ENCODE measurements at places on chromosomes 5 and 9.

DNA sequence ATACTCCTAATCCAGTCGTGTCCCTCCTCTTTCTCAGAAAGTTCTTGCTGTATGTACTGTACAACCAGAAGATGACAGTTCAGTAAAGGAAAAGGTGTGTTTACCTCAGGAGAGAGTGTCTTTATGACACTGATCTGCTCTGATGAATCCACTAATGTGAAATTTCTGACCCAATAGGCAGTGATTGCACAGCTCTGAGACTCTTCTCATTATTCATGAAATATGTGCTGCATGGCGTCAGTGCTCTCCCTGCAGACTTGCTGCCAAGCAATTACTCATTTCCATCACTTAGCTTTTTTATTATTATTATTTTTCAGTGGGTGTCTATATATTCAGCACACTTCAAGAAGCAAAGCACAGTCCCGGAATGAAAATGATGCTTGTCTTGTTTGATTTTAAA is 389.0 kb downstream of the RASEF start:
- DNase-seq = no peak

- DNase-seq = peak; percentile 18
Measured at GRCh38 chr5:106481374-106481773, 1189.4 kb downstream of the EFNA5 start.

GRCh38 chr9:133946840-133947486 is 45.2 kb downstream of the VAV2 start:
- DNase-seq = no peak

- DNase-seq = peak; percentile 45
Measured at GRCh38 chr5:431001-431710, 11.8 kb upstream of the EXOC3 start.

GRCh38 chr9:76637416-76637815 is 126.8 kb upstream of the PCA3 start:
- DNase-seq = no peak

DNA sequence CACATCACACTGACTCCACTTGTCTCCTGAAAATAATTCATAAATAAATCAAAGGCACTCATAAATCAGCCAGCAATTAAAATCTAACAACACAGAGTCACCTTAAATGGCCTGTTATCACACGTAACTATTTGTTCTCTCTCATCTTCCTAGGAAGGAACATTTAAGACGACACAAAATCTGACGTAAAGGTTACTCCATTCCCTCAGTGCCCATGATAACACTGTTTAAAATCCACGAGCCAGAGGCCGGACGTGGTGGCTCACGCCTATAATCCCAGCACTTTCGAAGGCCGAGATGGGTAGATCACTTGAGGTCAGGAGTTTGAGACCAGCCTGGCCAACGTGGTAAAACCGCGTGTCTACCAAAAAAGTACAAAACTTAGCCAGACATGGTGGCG is 56.4 kb downstream of the MYO10 start:
- no peak for DNase-seq

- DNase-seq = no peak
Measured at GRCh38 chr9:73121375-73121935, 30.2 kb upstream of the ANXA1 start.

GRCh38 chr5:52825826-52826225 is 38.1 kb downstream of the ITGA1 start:
- no peak for DNase-seq

GRCh38 chr9:33166231-33167083 is 679 bp downstream of the B4GALT1 start:
- no peak for DNase-seq

DNA sequence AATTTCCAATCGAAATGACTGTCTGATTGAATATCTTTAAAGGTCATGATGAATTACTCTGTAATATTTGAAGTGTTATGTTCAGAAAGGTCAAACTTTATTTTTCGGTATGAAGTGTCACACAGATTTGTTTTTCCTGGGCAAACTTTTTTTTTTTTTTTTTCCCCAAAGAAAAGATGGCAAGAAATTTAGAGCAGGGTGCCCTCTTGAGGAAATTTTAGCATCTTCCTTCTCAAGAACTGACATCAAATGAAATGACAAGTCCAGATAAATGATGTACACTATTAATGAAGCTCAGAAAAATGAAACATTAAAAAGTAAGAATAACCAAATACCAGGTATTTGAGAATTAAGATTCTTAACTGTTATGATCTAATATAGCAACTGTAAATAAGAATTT is 123.6 kb downstream of the INVS start:
- DNase-seq = peak; percentile 56

DNA sequence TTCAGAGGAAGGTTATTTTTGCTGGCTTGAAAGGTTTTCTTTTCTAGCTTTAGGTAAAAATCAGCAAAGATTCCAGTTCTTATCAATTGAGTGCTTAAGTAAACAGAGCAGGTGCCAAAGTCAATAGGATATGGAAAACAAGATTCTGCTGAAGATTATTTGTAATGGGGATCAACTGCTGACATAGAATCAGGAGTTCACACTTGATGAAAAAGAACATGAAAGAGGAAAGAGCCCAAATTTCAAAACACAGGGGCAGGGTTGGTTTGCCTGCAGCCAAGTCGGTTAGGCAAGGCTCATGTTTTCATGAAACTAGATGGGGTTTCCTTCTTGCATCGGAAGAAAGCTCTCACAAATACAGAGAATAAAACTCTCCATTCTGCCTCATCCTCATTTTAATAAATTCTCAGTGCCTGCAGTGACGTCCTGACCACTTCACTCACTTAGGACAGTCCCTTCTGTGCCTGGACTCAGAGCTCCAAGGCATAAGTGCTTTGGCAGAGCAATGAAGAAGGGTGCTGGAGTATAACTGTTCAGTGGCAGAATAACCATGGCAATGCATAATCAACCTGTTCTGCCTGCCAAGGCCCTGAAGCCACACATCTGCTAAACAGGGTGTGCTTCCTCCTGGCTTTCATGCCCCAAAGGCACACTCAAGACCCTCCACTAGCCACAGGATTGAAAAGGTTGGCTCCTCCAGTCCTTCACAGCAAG is 179.6 kb downstream of the GNAQ start:
- no peak for DNase-seq

GRCh38 chr5:125485771-125486170 is 739.3 kb upstream of the ZNF608 start:
- no peak for DNase-seq

- DNase-seq = no peak
Measured at GRCh38 chr5:26868504-26868903, 169.9 kb downstream of the CDH9 start.

GRCh38 chr9:93826905-93827544 is 128.1 kb downstream of the BARX1 start:
- no peak for DNase-seq

DNA sequence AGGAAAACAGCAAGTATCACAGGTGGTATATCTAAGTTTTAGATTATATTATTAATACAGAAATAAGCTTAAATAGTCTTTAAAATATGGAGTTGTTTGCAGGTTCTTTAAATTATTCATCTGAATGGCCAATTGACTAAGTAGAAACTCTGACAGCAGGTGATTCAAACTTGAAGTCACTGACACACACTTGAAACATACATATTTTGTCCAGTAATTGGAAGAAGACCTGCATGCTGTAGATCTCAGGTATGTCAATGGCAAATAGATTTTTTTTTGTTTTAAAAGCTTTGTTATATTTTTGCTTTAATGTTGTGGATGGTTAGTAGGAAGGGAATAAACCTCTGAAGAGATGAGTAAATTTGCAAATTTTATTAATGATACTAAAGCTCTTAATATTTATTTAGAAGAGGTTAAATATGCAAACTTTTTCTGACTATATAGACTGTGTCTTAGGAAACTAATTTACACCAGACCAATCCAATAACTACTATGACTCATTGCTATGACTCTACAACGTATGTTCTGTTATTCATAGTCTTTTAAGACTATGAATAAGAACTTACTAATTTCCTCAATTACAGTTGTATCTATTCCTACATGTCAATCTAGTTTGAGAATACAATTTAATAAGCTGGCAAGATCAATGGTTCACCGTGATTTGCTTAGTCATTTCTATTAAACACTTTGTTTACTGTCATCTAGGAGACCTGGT is 53.9 kb upstream of the RORB start:
- peak; percentile 2 for DNase-seq

DNA sequence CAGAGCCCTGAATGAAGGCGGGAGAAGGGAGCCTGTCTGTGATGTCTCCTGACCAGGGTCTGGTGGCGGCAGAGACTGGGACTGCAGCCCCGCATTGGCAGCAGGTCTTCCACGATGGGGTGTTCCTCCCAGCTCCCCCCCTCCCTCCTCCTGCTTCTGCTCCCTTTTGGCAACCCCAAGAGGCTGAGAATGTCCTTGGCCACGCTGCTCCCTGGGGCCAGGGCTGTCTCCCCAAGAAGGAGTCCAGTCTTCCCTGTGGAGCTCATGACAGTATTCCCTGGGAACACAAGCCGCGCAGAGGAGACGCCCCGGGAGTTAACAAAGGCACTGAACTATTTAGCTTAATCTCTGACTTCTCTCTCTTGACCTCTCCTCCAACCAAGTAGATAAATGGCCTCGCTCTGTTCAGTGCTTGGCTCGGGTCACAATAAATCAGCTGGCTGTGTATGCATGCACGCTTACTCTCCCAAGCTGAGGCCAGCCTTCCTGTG is 84.0 kb upstream of the NEURL1B start:
- DNase-seq = no peak

DNA sequence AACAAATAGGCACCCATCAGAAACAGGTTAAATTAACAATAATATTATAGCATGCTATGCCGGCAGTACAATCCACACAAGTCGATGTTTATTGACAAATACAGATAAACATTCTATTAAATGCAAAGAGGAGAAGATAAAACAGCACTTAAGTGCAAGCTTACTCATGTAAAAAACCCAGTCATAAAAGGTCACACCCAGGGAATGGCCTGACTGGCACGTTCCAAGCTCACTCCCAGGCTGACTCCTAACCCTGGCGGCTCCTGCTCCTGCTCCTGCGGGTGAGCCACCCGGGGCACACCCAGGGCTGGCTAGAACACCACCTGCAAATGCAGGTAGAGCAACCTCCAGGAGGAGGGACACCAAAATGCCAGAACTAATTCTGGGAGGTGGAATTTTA is 66.9 kb downstream of the SEMA4D start:
- no peak for DNase-seq

DNA sequence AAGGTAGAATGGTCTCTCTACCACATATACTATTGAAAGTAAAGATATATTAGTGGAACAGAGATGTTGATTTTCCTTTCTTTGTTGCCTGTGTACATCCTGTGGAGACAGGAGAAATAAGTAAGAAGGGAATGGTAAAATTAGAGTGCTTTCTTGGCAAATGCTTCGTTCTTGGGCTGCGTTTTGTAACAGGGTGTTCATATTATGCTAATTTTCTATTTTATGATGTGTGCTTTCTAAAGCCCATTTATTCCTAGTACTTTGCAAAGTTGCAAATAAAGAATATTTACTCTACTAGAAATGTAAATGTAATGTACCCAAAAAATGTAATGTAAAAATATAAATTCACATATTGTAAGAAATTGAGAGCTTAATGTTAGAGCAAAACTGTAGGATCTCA is 40.5 kb upstream of the RIOK2 start:
- DNase-seq = no peak

DNA sequence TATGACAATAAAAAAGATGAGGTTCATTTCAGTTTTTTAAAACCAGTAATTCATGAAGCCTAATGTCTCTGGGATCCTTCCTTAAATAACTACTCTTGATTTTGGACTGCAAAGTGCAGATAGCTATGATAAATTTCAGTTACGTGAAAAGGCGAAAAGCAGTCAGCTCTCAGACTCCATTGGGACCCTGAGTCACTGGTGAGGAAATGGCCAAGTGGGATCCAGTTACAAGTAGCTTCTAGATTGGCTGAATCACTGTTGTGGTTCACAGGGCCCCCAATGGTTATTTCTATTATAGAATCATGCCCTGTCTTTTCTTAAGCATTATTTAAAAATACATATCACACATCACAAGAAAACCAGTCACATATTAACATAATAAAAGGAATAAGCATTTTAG is 31.1 kb upstream of the PPP3R2 start:
- DNase-seq = peak; percentile 92

DNA sequence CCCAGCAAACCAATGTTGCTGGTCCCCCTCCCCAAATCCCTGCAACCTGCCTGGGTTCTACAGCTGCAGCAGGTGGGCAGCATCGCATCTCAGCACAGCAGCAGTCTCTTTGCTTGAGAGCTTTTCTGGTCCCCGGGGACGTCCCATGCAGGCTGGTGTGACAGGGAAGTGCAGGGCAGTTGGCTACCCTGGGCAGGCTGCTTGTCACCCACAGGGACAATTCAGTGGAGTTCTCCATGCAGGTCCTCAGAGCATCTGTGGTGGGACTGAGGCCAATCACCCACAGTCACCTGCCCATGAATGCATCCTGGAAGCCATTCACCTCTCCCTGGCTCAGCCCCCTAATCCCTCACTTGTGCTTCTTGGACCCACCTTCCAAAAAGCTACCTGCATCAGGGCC is 43.9 kb upstream of the SEMA4D start:
- DNase-seq = no peak

- DNase-seq = no peak
Measured at GRCh38 chr9:69542058-69542457, 130.1 kb downstream of the APBA1 start.

GRCh38 chr5:160390787-160391696 is 8.8 kb downstream of the FAM200C start:
- DNase-seq = peak; percentile 41

DNA sequence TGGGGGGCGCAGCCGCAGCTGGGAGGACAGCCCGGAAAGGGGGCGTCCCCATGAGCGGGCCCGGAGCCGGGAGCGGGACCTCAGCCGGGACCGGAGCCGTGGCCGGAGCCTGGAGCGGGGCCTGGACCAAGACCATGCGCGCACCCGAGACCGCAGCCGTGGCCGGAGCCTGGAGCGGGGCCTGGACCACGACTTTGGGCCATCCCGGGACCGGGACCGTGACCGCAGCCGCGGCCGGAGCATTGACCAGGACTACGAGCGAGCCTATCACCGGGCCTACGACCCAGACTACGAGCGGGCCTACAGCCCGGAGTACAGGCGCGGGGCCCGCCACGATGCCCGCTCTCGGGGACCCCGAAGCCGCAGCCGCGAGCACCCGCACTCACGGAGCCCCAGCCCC is 47.0 kb downstream of the TJP2 start:
- DNase-seq = no peak

DNA sequence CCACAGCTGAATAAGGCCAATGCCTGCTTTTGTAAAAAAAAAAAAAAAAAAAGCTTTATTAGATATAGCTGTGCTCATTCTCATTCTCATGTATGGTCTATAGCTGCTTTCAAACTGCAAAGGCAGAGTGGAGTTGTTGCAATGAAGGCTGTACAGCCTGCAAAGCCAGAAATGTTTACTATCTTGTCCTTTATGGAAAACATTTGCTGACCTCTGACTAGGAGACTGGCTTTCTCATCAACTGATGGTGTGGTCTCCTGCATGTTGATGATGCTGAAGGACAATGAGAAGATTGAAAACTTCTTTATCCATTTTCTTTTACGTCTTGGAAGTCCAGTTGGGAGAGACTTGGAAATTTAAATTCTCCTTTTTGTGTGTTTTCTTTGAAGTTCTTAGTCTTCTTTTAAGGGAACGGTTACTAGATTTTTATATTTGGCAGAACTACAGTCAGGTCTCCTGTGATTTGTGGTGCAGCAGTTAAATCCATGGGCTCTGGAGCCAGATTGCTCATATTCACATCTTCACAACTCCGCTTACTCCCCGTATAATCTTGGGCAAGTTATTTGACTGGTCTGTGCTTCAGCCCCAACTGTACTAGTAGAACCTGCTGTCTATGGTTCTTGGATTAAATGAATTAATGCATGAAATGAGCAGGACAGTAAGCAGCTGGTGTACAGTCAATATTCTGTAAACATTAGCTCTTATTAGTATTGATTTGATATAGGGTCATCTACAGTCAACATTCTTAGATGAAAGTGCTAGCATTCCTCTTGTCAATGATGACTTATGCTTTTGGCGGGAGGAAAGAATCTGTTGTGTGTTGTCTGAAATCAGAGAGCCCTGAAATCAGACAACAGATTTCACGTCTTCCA is 39.7 kb upstream of the BASP1 start:
- DNase-seq = peak; percentile 59
